ENCODE measurements at places on chromosomes 7 and 10.

GRCh38 chr10:84226616-84227015 lies 1.3 kb upstream of the LRIT2 start:
- no peak for DNase-seq

DNA sequence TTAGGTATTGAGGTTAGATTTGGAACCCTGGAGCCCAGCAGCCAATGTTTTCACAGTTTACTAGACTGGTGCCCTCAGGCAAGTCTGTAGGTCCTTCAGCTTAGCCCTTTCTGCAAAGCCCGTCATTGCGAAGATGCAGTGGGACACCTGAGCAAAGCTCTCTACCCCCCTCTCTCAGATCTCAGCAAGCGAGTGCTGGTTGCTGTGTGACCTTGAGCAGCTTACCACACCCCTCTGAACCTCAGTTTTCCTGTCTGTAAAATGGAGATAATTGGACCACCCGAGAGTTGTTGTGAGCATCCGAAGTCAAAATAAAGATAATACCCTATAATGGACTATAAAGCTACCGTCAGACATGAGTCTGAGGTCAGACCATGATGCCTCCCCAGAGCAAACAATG lies 3.7 kb downstream of the NPC1L1 start:
- no peak for DNase-seq

DNA sequence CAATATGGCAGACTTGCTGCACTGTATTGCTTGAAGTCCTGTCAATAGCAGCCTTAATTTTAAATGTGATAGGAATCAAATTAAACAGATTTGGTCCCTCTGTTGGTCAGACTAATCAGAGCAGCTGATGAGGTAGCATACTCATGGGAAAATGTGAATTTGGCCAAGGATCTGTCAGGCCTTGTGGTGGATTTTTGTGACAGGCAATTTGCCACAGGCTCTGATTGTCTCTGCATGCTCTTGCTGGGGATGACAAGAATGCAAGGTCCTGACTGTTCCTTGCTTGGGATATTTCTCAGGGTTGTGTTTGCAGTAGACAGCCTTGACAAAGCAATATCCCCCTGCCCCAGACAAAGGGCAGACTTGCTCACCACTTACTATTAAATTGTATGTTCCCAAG lies 41.5 kb upstream of the GARS1 start:
- no peak for DNase-seq

GRCh38 chr10:27986821-27987220 lies 12.1 kb downstream of the ODAD2 start:
- DNase-seq = no peak

DNA sequence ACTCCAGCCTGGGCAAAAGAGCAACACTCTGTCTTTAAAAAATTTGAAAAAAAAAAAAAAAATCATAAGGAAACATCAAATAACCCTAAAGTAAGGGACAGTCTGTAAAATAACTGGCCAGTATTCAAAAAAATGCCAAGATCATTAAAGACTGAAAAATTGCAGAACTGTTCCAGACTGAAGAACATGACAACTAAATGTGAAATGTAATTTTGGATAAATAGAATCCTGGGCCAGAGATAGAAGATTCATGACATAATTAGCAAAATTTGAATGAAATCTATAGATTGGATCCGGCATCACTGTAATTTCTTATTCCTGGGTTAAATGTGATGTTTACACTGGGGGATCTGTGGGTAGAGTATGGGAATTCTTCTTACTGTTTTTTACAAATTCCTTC lies 3.0 kb downstream of the PSPH start:
- DNase-seq = no peak

DNA sequence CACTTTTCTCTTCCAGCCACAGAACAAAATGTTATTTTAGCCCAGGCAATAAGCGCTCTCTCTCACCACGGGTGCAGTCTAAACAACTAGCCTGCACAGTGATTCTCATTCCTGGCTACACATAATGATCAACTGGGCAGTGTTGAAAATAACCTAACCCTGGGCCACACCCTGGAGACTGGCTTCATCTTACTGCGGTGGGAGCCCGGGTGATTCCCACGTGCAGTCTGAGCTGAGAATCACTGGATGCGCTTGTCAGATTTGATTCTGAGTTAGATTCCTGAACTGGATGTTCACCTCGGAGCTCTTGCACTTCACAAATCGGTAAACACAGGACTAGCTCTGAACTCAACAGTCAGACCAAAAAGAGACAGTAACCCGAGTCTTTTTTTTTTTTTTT lies 14.9 kb downstream of the ZC3HAV1 start:
- peak; percentile 36 for DNase-seq

DNA sequence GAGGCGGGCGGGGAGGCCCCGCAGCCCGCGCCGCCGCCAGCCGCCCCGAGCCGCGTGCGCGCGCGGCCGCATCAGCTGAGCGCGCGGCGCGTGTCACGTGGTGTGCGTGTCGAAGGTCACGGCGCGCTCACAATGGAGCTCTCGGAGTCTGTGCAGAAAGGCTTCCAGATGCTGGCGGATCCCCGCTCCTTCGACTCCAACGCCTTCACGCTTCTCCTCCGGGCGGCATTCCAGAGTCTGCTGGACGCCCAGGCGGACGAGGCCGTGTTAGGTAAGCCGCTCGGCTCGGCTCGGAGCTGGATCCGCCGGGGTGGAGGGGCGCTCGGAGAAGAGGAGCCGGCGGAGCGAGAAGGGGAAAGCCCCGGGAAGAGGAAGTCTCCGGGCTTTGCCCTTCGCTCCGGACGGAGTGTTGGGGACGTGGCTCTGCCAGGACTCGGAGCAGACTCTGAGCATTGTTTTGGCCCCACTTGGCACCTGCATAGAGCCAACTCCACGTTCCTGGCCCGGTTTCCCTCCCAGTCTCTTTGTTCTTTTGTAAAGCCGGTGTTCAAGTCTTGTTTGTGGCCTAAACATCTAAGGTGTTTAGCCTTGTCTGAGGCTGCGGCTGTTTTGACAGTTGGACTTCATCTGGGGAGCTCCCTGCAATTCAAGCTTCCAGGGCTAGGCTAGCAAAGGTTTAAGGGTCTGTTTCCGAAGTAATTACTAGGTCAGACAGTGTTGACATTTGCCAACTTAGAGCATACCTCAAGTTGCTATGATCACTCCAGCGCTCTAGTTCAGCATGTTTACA lies at the start of gene COMMD3:
Gene COMMD3, plus strand, starts transcription at position 103 of the 790 bp plus-strand sequence. Its CDS starts 30 bp downstream, at position 133.
- peak; percentile 48 for DNase-seq

DNA sequence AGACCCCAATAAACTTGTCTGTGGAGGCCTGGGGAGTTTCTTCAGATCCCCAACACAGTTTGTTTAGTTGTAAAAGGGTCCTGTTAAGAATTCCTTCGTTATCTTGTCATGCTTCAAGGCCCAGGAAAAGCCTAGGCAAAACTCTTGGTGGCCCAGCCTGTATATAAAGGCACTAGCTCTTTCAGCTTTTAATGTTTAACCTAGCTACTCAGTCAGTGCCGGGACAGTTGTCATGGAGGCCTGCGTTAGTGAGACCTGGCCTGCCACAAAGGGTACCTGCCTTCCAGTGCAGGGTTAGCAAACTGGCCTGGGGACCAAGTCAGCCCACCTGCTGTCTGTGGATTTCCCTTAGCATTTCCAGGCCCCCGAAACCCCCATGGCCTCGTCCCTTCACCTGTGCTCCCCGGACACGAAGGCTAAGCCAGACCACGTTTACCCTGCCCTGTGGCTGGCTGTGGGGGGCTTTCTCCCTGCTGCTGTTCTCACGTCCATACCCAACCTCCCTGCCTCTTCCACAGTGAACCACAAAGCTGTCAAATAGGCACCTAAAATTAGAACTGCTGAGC lies 96.9 kb upstream of the PPP2R2D start:
- DNase-seq = no peak

DNA sequence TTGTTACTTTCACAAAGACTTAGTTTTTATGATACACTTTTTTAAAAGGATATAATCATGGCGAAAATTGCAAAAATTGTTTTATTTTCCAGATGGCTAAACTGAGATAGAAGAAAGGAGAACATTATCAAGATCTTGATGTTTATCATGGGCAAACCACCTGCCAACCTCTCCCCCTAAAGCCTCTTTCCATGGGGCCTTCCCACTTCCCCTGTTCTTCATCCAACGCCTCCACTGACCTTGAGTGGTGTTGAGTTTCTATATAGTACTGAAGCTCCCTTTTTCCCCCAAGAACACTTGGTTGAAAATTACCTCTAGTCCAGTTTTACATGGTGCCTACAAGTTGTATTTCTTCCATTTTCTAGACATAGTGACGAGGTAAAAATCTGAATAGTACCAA lies 5.0 kb downstream of the CREB3L2 start:
- no peak for DNase-seq

- peak; percentile 95 for DNase-seq
Measured at GRCh38 chr10:24488631-24489030, 235.1 kb downstream of the ARHGAP21 start.

DNA sequence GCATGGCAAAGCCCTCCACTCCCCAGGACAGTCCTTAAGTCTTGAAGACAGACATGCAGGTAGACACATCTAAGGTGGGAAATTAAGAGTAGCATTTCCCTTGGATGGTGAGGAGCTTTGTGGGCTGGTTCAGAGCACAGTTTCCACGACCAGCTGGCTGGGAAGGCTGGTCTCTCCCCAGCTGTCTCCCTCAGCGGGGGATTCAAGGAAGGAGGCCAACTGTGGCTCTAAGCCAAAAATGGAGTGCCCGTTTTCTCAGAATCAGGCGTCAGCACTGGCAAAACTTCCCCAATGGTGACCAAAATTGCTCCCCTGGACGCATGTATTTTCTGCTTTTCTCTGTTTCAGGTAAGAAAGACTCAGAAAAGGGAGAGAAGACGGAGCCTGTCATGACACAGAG lies 230.6 kb upstream of the FZD8 start:
- no peak for DNase-seq

DNA sequence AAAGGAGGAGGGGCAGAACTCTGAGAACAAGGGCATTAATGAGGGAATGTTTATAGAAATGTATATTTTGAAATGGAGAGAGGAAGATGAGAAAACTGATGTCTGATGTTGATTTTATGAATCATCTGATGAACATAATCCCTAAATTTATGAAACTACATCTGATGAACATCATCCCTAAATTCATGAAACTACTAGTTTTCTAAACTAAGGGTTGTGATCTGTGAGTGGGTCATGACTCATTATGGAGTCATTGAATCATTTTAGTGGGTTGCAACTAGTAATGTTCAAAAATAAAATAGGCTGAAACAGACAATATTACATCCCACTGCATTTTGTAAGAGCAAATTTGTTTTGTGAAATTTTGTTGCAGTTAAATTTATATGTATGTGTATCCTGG lies 442.6 kb upstream of the TEX47 start:
- peak; percentile 6 for DNase-seq

- DNase-seq = no peak
Measured at GRCh38 chr10:127168261-127168660, 28.1 kb downstream of the INSYN2A start.

DNA sequence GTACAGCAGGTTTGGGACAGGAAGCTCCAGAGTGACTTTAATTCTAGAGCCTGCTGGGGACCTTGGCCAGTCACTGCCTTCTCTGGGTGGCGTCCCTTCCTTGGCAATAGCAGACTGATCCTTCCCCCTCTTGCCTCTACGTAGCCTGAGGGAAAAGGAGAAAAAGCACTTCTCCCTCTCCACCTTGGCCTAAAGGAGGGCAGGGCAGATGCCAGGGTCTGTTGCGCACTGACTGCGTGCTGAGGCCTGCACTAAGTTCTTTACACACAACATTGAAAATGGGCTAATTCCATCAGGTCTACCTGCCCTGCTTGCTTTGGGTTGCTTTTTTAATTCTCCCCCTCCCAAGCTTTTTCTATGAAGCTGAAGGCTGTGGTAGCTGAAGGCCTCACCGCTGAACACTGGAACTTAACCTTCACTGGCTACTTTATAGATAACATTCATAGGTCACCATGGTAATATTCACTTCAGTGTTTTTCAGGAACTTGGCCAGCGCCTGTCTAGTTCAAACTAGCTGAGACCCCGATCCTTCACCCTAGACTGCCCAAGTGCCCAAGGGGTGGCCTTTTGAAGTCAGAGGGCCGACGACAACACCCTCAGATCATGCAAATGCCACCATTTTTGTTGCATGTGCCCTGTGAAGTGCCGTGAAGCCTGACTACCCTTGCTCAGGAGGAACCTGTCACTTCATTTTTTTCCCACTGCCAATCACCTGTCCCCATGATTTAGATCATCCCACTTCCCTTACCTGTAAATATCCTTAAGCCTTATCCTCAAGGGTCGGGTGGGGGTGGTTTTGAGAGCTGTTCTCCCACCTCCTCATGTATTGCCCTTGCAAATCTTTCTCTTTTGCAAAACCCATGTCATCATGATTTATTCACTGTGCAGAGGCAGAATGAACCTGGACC lies 28.7 kb downstream of the PRF1 start:
- no peak for DNase-seq

GRCh38 chr7:5679813-5680473 lies 101.5 kb downstream of the RNF216 start:
- no peak for DNase-seq

GRCh38 chr7:23852135-23852534 lies 142.1 kb downstream of the STK31 start:
- DNase-seq = no peak

- no peak for DNase-seq
Measured at GRCh38 chr7:95539426-95539825, 53.7 kb downstream of the ASB4 start.

DNA sequence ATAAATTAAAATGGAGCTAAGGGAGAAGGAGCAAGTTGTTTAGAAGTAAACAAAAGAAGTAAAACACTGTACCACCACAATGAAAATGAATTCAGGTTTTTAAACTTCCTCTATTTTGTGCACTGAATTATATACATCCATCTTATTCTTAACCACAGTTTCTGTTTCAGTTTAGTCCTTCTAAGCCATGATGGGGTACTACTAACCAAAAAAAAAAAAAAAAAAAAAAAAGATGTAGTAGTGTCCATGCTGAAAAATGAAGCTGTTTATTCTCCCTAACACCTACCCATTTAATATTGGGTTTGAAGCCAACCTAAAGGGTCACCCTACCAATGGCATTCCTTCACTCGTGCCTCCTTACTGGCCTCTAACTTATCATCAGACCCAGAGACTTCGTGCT lies 3.4 kb upstream of the BMPR1A start:
- no peak for DNase-seq

DNA sequence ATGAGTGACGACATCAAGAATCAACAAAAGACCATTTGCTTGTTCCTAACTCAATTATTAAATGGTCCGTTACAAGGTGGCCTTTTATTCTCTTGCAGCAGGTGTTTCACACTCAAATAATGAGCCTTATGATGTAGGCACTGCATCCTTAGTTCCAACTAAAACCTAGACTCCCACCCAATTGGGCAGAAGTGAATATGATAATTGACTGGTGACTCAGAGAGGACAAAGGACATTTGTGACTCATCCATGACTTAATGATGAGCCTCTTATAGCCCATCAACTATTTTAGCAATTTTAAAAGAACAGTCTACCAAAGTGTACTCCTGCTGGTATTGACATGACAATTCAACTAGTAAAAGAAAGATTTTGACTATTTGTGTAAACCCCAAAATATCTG lies 1027.8 kb upstream of the PHF14 start:
- DNase-seq = peak; percentile 4

GRCh38 chr7:157520249-157520648 lies 183.4 kb downstream of the DNAJB6 start:
- no peak for DNase-seq

- DNase-seq = no peak
Measured at GRCh38 chr10:92740762-92741161, 51.0 kb downstream of the HHEX start.

- DNase-seq = no peak
Measured at GRCh38 chr7:88091988-88092675, 127.7 kb downstream of the SRI start.

GRCh38 chr10:91684841-91685240 lies 52.0 kb upstream of the PPP1R3C start:
- no peak for DNase-seq

- DNase-seq = no peak
Measured at GRCh38 chr7:112129655-112130323, 76.4 kb downstream of the DOCK4 start.

GRCh38 chr7:137718355-137718754 lies 128.4 kb downstream of the DGKI start:
- DNase-seq = no peak
